ENCODE measurements at places on chromosomes 16 and 17. TPM values are rescaled to one million over a fixed set of nuclear protein-coding genes. Genes with fewer than 3 reads are reported as not detected.

Gene NXPH3
- 6.2 TPM for total RNA-seq

- no peaks in the 10 kb centered on the region for H3K36me3 ChIP-seq
- H3K27ac ChIP-seq = peak overlapping the region; percentile 62
- peaks cover 40% of the 10 kb centered on the region for H3K4me1 ChIP-seq
- no peaks in the 10 kb centered on the region for H3K27me3 ChIP-seq
- no peak for DNase-seq
Observed at GRCh38 chr17:76493505-76494167, 7.6 kb downstream of the RHBDF2 start.

Gene VAT1L
- 5.9 TPM for total RNA-seq

DNA sequence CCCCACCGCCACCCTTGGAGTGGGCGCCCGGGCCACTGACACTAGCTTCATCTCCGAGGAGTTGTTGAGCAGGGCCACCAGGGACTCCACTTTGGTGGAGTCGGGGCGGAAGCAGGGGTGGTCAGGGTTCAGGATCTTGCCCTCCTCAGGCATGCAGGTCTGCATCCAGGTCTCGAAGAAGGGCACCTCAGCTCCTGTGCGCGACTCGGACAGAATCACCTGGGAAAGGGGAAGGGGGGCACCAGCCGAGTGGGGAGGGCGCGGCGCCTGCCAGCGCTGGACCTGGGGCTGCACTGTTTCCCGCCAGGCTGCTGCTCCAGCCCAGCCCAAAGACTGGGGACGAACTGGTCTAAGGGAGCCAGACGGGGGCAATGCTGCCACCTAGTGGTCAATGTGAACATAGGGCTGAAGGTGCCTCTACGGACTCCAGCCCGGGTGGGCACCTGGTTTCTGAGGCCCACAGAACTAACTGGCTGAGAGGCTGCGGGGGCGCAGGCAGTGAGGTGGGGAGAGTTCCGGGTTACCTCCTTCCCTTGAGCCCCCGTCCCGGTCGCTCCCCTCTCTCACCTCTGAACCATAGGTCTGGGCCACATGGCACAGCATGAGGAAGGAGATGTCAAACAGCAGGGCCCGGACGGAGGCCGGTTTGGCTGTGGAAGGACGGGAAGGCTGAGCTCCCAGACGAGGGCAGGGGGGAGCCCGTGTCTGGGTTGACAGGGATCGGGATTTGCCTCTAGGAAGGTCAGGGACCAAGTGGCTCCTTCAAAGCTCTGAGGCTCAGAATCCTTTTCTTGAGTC is 11.8 kb downstream of the CSF3 start:
- no peak overlapping the region for H3K27ac ChIP-seq
- H3K4me1 ChIP-seq = peaks cover 12% of the 10 kb centered on the region
- no peaks in the 10 kb centered on the region for H3K27me3 ChIP-seq
- H3K36me3 ChIP-seq = no peaks in the 10 kb centered on the region
- DNase-seq = peak; percentile 83
- no peak overlapping the region for H3K4me3 ChIP-seq

Gene ANKS4B
- total RNA-seq = not detected

Gene ABI3
- total RNA-seq = 5.2 TPM

- peaks cover 4% of the 10 kb centered on the region for H3K4me1 ChIP-seq
- H3K27ac ChIP-seq = no peak overlapping the region
- H3K4me3 ChIP-seq = no peak overlapping the region
Observed at GRCh38 chr17:55348749-55349354, 72.8 kb downstream of the MMD start.

GRCh38 chr17:28744972-28745785 is 1.4 kb downstream of the TRAF4 start:
- no peaks in the 10 kb centered on the region for H3K27me3 ChIP-seq
- H3K4me3 ChIP-seq = peak overlapping the region; percentile 72
- no peaks in the 10 kb centered on the region for H3K36me3 ChIP-seq
- peaks cover 43% of the 10 kb centered on the region for H3K4me1 ChIP-seq
- peak overlapping the region; percentile 77 for H3K27ac ChIP-seq

Gene QRICH2
- 1.6 TPM for total RNA-seq

GRCh38 chr17:75087558-75088453 is at the start of gene SLC16A5:
TSS of gene SLC16A5 (plus strand) at chr17:75087954. CDS start at chr17:75093637, 5,683 bp downstream.
- peaks cover 26% of the 10 kb centered on the region for H3K4me1 ChIP-seq
- H3K27me3 ChIP-seq = no peaks in the 10 kb centered on the region
- peak within 1 kb of the TSS; percentile 66 for H3K4me3 ChIP-seq
- peak within 1 kb of the TSS; percentile 89 for H3K27ac ChIP-seq
- H3K36me3 ChIP-seq = no peaks in the 10 kb centered on the region

Gene RHBDL1
- 1.9 TPM for total RNA-seq

DNA sequence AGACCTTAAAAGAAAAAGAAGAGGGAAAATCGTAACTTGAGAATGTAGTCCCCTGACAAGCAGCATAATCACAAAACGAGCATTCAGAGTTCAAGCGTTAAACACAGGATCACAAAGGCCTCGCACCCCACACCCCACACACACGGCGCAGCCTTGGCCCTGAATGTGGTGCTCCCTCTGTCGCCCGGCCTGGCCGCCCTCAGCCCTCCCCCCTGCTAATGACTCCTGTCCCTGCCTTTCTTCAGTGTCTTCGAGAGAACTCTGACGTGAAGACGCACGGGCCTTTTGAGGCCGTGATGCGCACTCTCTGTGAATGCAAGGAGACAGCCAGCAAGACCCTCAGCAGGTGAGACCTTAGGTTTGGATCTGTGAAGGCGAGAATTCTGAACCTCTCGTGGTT is 47.5 kb upstream of the ENDOV start:
- DNase-seq = no peak
- H3K27ac ChIP-seq = no peak overlapping the region
- H3K27me3 ChIP-seq = no peaks in the 10 kb centered on the region
- H3K36me3 ChIP-seq = peaks cover 93% of the 10 kb centered on the region

DNA sequence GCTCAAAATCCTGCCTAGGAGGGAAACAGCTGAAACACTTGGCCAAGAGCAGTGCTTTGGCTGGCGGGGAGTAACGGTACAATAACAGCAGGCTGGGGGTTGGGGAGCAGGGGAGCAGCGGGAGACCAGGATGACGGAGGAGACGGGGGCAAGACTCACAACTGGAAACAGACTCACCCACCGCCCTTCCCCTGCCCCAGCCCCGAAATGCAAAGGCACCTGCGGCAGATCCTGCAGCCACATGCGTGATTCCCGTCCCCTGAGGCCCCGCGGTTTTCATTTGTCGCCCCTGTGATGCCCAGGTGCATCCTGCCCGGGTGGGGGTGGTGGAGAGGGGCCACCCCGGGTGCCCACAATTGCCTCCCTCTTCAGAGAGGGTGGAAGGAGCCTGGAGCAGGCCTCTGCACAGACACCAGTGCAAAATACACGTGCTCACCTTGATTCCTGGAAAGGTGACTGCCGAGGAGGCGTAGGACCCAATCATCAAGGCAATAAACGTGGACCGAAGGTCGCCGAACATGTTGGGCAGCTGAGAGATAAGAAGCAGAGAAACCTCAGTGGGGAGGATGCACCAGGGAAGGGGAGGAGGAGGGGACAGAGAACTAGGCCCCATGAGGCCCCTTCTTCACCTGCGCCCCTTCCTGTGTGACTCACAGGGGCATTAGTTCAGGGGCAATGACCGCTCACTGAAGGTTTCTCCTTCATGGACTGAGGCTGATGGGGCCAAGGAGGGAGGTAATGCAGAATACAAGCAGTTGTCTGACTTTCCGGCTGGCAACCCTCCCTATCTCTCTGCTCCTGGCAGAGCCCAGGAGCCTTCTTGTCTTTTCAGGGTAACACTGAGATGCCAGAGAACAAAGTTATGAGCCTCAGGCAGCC is 30.4 kb upstream of the PITPNA start:
- H3K27ac ChIP-seq = no peak overlapping the region
- no peaks in the 10 kb centered on the region for H3K36me3 ChIP-seq
- DNase-seq = no peak
- no peaks in the 10 kb centered on the region for H3K27me3 ChIP-seq
- no peak overlapping the region for H3K4me3 ChIP-seq

DNA sequence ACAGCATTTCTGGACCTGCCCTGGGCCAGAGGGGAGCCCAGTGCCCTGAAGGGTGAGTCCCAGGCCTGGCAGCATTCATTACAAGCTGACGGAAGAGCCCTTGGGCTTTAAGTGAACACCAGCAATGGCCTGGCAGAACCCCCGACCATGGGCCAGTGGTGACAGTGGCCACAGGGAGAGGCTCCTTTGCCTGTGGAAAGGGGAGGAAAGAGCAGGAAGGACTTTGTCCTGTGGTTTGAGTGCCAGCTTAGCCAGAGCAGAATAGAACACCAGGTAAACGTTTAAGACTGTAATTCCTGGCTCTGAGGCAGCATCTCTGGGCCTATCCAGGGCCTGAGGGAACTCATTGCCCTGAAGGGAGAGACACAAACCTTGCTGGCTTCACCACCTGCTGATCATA is 34.3 kb upstream of the ATP2C2 start:
- no peaks in the 10 kb centered on the region for H3K27me3 ChIP-seq
- no peaks in the 10 kb centered on the region for H3K4me1 ChIP-seq
- no peak overlapping the region for H3K27ac ChIP-seq
- no peaks in the 10 kb centered on the region for H3K36me3 ChIP-seq
- no peak for DNase-seq
- H3K4me3 ChIP-seq = no peak overlapping the region

- no peaks in the 10 kb centered on the region for H3K4me1 ChIP-seq
- H3K27me3 ChIP-seq = peaks cover 12% of the 10 kb centered on the region
- no peak overlapping the region for H3K4me3 ChIP-seq
- no peak for DNase-seq
- H3K27ac ChIP-seq = no peak overlapping the region
Observed at GRCh38 chr16:49970797-49971431, 54.1 kb upstream of the CNEP1R1 start.

GRCh38 chr16:57526498-57526897 is 9.9 kb downstream of the CCDC102A start:
- no peak for DNase-seq
- H3K27ac ChIP-seq = no peak overlapping the region
- H3K4me1 ChIP-seq = peaks cover 11% of the 10 kb centered on the region
- H3K4me3 ChIP-seq = no peak overlapping the region

- H3K27ac ChIP-seq = no peak overlapping the region
- H3K36me3 ChIP-seq = no peaks in the 10 kb centered on the region
- no peaks in the 10 kb centered on the region for H3K4me1 ChIP-seq
- H3K27me3 ChIP-seq = no peaks in the 10 kb centered on the region
- no peak for DNase-seq
Observed at GRCh38 chr17:50339381-50339780, 6.5 kb upstream of the XYLT2 start.

- peak overlapping the region; percentile 99 for H3K27ac ChIP-seq
- no peaks in the 10 kb centered on the region for H3K36me3 ChIP-seq
- peak overlapping the region; percentile 66 for H3K4me3 ChIP-seq
Observed at GRCh38 chr16:67530013-67530939, 1.6 kb downstream of the RIPOR1 start.

GRCh38 chr17:31437720-31438400 is 46.4 kb downstream of the RAB11FIP4 start:
- DNase-seq = no peak
- no peaks in the 10 kb centered on the region for H3K4me1 ChIP-seq
- H3K27me3 ChIP-seq = no peaks in the 10 kb centered on the region
- H3K36me3 ChIP-seq = no peaks in the 10 kb centered on the region
- H3K27ac ChIP-seq = no peak overlapping the region
- H3K4me3 ChIP-seq = no peak overlapping the region

DNA sequence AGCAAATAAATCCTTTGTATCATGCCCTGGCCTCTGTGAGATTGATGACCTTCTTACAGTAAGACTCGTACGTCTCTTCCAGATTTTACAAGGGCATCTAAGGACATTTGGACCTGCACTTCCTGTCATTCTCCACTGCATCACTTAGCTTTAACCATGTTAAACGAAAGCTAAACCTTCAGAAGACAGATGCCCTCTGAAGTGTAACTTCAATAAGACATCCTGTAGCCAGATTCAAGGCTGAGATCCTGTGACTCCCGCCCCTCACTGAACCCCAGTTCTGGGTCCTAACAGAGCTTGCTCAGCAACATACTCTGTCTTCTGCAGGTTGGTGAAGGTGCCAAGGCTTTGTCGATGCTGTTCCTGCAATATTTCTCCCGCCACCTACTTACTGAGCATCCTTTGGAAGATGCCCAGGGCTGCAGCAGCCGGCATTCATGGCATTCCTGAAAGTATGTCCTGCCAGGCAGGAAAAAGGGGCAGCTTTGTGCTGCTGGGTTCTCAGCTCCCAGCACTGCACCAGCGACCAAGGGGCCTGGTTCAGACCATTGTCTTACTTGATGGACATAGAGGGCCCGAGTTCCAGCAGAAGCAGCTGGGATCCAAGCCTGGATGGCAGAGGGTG is 131.1 kb downstream of the AXIN2 start:
- no peaks in the 10 kb centered on the region for H3K4me1 ChIP-seq
- no peak overlapping the region for H3K4me3 ChIP-seq
- no peaks in the 10 kb centered on the region for H3K27me3 ChIP-seq
- H3K36me3 ChIP-seq = no peaks in the 10 kb centered on the region
- H3K27ac ChIP-seq = no peak overlapping the region

Measured in heart left ventricle (tissue), 16 donors.